ENCODE measurements at places on chromosomes 4 and X.

DNA sequence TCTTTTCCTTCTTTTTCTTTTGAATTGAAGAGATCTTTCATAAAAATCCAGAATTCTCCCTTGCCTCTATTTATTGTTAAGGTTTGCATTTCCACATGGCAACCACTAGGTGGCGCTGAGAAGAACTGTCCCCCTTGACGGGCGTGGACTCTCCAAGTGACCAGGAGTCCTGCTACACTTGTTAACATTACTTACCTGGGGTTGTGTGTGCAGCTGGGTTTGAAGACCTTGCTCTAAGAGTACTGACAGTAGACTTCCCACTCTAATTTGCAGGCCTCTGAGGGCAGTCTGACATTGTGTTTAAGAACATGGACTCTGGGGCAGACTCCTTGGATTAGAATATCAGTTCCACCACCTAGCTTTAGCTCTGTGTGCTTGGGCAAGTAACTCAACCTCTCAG, 52.8 kb downstream of the GPRIN3 start:
- peak; percentile 57 for DNase-seq

- no peak for DNase-seq
These were observed 339.7 kb upstream of the HS3ST1 start for GRCh38 chr4:11768251-11768972.

GRCh38 chr4:131388277-131388676, 1760.8 kb upstream of the PCDH10 start:
- DNase-seq, result no peak

DNA sequence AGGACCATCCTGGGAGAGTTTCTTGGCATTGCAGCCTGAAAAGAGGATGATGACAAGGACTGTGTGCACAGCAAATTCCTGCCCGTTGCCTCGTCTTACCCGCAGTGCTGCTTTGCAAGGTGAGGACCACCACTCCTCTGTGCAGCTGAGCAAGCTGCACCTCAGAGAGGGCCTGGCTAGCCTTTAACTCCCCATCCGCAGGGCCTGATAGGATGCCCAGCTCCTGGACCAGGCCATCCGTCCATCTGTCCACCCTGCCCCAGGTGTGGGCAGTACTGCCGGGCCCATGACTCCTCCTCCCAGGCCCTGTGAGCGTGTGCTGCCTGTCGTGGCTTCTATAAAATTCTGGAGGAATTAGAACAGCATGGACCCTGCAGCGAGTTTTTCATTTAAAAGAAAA, 43.9 kb upstream of the PPP2R2C start:
- DNase-seq, result no peak

DNA sequence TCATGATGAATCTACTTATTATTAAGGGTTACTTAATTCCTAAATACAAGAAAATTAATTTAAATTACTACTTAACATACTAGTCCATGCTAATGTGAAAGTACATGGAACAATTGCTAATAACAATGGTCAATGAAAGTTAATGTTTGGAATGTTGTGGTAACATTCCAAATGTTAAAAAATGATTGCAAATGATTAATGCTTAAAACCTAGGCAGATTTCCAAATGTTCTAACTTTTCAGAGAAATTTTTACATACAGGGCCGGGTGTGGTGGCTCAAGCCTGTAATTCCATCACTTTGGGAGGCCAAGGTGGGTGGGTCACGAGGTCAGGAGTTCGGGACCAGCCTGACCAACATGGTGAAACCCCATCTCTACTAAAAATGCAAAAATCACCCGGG, 1851.3 kb upstream of the PCDH7 start:
- no peak for DNase-seq
